ENCODE measurements at places on chromosomes 6 and 20.

- DNase-seq: no peak
Measured at GRCh38 chr6:158565482-158566040, 5.7 kb downstream of the TMEM181 start.

GRCh38 chr6:144710207-144710606 is 425.1 kb downstream of the UTRN start:
- DNase-seq: no peak

DNA sequence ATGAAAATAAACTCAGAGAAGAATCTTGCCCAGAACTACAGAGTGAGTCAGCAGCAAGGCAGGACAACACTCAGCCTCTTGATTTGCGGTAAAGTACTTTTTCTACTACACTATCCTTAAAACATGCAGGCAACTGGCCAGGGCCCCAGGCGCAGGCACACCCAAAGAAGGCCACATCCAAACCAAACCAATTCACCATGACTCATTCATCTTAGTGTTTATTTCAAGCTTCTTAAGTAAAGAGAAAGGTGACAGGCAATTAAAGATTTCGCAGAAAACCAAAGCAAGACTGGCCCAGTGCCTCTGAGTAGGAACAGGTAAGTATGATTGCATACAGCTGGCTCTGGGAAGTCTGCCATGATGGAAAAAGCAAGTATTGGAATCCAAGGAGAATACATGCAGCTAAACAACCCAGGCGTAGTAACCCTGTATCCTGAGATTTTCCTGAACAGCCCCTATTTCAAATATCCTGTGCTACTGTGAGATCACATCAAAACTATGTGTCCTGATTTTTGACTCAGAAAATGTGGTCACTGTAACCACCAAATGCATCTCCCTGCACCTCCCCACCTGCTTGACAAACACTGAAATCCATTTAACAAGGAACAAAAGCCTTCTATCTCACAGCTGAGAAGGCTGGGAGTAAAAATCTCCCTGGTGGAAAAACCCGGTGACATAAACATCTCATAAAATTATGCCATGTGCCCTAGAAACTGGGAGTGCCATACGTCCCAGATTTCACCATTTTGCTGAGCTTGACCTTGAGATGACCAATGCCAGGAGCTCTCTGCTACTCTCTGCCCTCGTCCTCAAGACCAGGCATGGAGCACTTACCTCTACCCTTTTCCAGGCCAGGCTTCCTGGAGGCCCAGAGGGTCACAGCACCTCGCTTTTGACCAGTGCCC is 12.4 kb downstream of the WFDC3 start:
- DNase-seq: no peak

- peak; percentile 76 for DNase-seq
Measured at GRCh38 chr6:31399589-31400466, 3.6 kb upstream of the MICA start.

GRCh38 chr20:40232273-40232672 is 456.8 kb downstream of the MAFB start:
- no peak for DNase-seq

DNA sequence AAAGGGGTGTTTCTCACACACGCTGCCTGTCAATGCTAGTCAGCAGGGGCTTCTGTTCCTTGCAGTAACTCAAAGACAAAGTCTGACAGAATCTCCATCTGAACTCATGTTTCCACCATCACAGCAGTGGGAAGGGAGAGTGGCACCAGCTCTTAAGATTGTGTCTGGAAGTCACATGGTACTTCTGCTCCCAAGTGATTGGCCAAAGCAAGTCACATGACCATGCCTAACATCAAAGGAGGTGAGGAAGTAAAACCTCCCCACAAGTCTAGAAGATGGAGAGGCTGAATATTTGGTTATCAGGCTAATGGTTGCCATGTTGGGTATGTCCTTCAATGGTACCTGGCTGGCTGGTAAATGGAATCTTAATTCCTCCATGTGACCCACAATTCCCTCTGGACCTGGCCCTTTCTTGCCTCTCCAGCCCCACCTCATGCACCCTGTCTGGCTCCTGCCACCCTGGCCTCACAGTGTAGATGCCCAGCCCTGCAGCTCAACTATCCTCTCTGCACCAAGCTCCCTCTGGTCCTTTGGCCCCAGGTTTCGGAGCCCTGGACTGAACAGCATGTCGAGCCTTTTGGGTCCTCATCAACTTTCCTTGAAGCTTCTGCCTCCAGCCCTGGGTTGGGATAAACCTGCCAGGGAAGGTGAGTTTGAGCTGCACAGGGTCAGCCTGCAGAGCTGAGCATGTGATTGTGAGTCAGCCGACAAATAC is 51.0 kb upstream of the PMEPA1 start:
- DNase-seq: no peak

- DNase-seq: no peak
Measured at GRCh38 chr6:132130626-132131298, 179.6 kb upstream of the CCN2 start.

DNA sequence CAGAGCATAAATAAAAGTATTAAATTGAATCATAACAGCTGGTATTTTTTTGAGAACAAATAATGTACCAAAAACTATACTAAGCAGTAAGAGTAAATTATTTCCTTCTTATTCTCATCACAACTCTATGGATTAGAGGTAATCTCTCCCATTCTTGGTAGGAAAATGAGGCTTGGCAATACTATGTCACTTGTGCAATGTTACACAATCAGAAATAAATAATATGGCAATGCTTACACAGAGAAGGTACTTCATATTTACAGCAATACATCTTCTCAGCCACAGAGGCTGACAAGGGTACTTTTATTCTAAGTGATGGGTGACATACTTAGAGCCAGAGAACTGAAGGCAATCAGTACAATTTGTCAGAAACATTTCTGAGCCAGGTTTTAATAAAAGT is 3.9 kb downstream of the DST start:
- DNase-seq: no peak

DNA sequence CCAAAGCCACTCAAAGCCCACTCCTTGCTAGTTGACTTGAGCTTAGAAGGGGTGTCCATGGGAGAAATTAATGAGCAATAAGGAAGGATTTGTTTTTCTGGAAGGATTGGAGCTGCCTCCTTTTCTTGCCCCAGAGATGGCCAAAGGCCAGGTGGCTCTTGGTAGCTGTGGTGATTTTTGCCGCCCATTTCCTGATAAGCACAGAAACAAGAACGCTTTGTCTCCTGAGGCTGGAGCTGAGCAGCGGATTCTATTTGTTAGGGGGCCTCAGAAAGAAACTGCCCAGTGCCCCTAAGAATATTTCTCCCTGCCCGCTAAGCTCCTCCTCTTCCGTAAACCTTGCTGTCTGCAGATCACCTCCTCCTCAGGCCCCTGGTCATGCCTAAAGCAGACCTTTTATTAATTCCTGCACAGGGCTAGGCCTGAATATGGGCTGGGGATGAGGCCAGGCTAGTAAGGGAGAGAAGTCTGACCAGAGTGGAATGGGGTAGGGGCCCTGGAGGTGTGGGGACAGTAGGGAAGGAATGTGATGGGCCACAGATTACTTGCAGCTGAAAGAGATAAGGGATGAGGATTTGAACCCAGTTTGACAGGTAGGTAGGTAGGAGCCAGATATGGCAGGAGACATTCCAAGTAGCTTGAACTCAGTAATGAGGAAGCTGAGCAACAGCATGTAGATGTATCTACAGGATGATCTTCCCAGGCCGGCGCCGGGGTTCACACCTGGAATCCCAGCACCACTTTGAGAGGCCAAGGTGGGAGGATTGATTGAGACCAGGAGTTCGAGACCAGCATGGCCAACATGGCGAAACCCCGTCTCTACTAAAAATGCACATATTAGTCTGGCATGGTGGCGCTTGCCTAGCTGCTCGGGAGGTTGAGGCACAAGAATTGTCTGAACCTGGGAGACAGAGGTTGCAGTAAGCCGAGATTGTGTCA is 71.2 kb upstream of the NAA20 start:
- no peak for DNase-seq

DNA sequence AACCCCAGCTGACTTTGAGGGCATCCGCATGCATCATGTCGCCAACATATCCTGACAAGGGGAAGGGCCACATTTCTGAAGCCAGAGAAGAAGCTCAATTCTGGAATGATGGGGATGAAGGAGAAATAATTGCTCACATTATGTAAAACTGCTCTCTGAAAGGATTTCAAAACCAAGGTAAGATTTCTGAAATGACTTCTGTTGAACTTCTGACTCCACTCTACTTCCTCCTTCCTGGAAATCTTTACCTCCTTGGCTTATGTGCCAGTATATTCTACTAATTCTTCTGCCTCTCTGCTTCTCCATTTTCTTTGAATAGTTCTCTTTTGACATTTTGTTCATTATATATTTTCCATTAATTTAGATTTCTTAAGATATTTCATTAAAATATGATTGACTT is 31.9 kb downstream of the HLA-DPB1 start:
- no peak for DNase-seq

DNA sequence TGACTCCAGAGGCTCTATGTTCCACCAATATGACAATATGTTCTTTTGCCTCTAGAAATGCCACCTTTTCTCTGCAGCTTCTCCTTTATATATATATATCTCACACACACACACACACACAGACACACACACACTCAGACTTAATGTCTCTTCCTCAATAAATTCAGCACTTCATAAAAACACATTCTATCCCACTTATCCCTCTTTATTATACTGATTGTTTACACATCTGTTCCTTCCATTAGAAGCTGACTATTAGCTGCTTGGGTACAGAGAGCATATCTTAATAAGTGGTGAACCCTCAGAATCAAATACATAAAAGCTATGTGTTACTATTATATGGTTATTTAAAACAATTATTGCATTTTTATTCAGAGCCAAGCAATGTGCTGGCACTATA is 23.3 kb downstream of the NRSN1 start:
- DNase-seq: no peak

DNA sequence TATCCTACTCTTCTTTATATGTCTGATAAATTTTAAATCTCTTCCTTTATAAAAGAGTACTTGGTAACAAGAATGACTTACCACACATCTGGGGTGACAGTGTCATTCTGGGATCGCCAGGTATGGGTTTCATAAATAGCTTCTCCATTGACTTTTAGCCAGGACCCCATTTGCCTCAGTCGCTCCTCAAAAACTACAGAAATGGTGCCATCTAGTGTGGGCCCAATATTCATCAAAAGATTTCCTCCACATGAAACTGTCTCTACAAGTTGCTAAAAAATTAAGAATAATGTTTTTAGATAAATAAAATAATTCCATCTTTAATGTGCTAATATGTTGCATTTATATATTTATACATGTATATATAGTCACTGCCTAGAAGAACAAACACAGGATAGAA is 9.7 kb downstream of the FUCA2 start:
- DNase-seq: no peak

- no peak for DNase-seq
Measured at GRCh38 chr6:41093729-41094128, 21.0 kb downstream of the NFYA start.

- no peak for DNase-seq
Measured at GRCh38 chr6:26363882-26364701, 906 bp upstream of the BTN3A2 start.
